ENCODE measurements at places on chromosomes 2 and 18. TPM values are rescaled to one million over a fixed set of nuclear protein-coding genes. Genes with fewer than 3 reads are reported as not detected.

Gene FAM237A
- total RNA-seq: not detected

Gene ELMOD3
- 42.9 TPM for total RNA-seq

Gene CYRIA
- 17.7 TPM for total RNA-seq

DNA sequence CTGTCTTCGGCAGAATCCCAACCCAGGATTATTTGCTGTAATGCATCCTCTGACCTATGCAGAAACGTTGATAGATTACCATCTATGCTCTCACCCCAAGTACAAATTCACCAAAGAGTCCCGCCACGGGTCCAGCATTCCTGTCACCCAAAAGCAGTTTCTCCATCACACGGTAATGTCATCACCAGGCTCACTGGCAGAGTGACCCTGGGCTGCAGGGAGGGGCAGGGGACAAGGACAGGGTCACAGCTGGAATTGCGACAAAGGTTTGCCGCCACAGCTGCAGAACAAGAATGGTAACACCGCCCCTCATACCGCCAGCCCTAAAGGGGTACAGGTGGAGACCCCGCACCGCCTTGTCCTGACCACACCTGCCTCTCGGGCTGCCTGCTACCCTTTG lies 40.8 kb upstream of the TMEM177 start:
- no peaks in the 10 kb centered on the region for H3K4me1 ChIP-seq
- no peak for DNase-seq
- H3K27me3 ChIP-seq: peaks cover 3% of the 10 kb centered on the region

DNA sequence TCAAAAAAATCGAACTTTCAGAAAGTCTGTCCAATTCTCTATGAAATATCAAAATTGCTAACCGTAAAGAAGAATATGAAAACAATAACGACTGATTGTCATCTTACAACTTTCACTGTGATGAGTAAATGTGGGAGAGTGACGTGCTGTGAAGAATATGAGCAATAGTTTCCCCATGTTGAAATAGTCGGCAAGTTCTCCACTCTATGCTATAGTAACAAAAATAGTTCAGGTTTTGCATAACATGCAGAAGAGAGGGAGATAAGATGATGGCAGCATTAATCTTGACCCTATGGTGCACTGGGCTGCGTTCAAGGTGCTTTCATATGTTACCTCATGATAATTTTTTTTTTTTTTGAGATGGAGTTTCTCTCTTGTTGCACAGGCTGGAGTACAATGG lies 196.8 kb upstream of the CYRIA start:
- no peaks in the 10 kb centered on the region for H3K36me3 ChIP-seq
- DNase-seq: no peak
- no peak overlapping the region for H3K4me3 ChIP-seq
- H3K27ac ChIP-seq: no peak overlapping the region
- no peaks in the 10 kb centered on the region for H3K4me1 ChIP-seq

GRCh38 chr2:62118160-62118559 lies 77.8 kb upstream of the B3GNT2 start:
- H3K4me3 ChIP-seq: no peak overlapping the region
- H3K4me1 ChIP-seq: no peaks in the 10 kb centered on the region
- H3K36me3 ChIP-seq: no peaks in the 10 kb centered on the region
- no peaks in the 10 kb centered on the region for H3K27me3 ChIP-seq
- H3K27ac ChIP-seq: no peak overlapping the region
- DNase-seq: no peak

- no peak overlapping the region for H3K27ac ChIP-seq
- no peaks in the 10 kb centered on the region for H3K4me1 ChIP-seq
- no peak overlapping the region for H3K4me3 ChIP-seq
- H3K27me3 ChIP-seq: no peaks in the 10 kb centered on the region
- no peaks in the 10 kb centered on the region for H3K36me3 ChIP-seq
- no peak for DNase-seq
These were observed 39.2 kb upstream of the KIDINS220 start for GRCh38 chr2:8876628-8877027.

GRCh38 chr2:38217401-38218188 lies 141.6 kb upstream of the CYP1B1 start:
- H3K27ac ChIP-seq: no peak overlapping the region
- no peaks in the 10 kb centered on the region for H3K27me3 ChIP-seq
- H3K4me3 ChIP-seq: no peak overlapping the region
- DNase-seq: no peak

DNA sequence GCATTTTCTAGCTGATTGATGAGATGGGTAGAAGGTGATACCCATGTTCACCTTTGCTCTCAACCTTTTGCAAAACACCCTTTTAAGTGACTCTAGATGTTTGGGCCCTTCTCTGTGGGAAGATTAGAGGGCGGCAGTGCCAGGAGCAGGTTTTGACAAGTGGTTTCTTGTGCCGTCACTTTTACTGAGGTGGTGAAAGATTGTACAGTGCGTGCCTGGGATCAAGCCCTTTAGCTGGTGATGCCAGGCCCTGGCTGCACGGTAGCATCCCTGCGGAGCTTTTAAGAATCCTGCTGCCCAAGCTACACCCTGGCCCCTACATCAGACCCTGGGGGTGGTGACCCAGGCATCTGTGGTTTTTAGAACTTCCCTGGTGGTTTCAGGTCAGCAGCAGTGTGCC lies 29.1 kb downstream of the MTCL1 start:
- H3K27ac ChIP-seq: no peak overlapping the region
- no peak overlapping the region for H3K4me3 ChIP-seq
- H3K27me3 ChIP-seq: no peaks in the 10 kb centered on the region
- no peaks in the 10 kb centered on the region for H3K36me3 ChIP-seq
- DNase-seq: no peak
- no peaks in the 10 kb centered on the region for H3K4me1 ChIP-seq

All from breast epithelium (tissue), 4 donors.